K562 (cell line): ENCODE measurements at places on chromosomes 3 and 15. TPM values are rescaled to one million over a fixed set of nuclear protein-coding genes. Genes with fewer than 3 reads are reported as not detected.
A peak's percentile ranks its signal among the peaks of the same experiment; 100 is the strongest.

DNA sequence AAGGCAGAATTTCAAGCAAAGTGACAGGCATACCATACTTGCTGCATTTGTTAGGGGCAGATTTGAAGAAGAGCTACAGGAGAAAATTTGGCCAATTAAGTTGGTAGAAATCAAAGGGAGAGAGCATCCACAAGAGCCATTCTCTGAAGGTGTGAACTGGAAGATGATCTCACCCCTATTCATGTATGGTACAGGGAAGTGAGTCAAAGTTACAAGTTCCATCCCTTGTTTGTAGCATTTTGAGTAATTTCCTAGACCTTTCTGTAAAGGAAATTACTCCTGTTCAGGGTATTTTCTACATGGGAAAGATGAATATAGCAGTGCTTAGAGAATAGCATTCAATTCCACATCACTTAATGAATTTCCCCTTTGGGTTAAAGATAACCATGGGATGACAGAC, 28.4 kb downstream of the TTC14 start:
- H3K27ac ChIP-seq = no peak overlapping the region
- H3K4me3 ChIP-seq = no peak overlapping the region
- no peaks in the 10 kb centered on the region for H3K4me1 ChIP-seq
- H3K36me3 ChIP-seq = no peaks in the 10 kb centered on the region

Gene CMSS1
- total RNA-seq = 75.7 and 78.7 TPM in 2 replicates

GRCh38 chr3:8757551-8758518, 11.6 kb downstream of the OXTR start:
- no peaks in the 10 kb centered on the region for H3K36me3 ChIP-seq
- DNase-seq = no peak
- H3K4me1 ChIP-seq = no peaks in the 10 kb centered on the region
- no peak overlapping the region for H3K27ac ChIP-seq
- peaks cover 22% of the 10 kb centered on the region; the same call in 2 of the 3 replicates for H3K27me3 ChIP-seq

Gene HESX1
- total RNA-seq = 0.16 and 0.34 TPM in 2 replicates

- H3K4me3 ChIP-seq = peak overlapping the region; percentile 66
- DNase-seq = no peak
- H3K36me3 ChIP-seq = peaks cover 37% of the 10 kb centered on the region
- peak overlapping the region; percentile 96 for H3K27ac ChIP-seq
- peaks cover 14% of the 10 kb centered on the region for H3K4me1 ChIP-seq
Observed at GRCh38 chr3:170868577-170869238, 1.3 kb downstream of the RPL22L1 start.

Gene PGBD4
- total RNA-seq = 2.1 and 2.2 TPM in 2 replicates

DNA sequence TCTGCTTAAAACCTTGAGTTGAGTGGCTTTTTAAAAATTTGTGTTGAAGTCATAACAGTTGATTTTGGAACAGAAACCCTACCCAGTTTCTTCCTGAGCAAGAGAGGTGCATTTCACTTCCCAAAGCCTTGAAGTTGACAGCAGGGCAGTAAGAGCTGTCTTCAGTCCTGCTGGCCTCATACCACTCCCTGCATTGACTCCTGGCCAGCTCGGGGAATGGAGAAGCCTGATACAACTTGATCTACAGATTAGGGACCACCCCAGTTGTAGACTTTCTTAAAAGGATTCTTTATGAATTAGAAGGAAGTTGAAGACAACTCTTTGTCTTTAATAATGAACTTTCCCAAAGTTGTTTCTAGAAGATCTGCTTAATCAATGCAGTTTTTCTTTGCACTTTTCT, 90.6 kb upstream of the FLNB start:
- 0 out of 2 replicates have a peak, but pooled peaks cover 2% of the 10 kb centered on the region for H3K4me1 ChIP-seq
- H3K36me3 ChIP-seq = peaks cover 58% of the 10 kb centered on the region
- DNase-seq = no peak

DNA sequence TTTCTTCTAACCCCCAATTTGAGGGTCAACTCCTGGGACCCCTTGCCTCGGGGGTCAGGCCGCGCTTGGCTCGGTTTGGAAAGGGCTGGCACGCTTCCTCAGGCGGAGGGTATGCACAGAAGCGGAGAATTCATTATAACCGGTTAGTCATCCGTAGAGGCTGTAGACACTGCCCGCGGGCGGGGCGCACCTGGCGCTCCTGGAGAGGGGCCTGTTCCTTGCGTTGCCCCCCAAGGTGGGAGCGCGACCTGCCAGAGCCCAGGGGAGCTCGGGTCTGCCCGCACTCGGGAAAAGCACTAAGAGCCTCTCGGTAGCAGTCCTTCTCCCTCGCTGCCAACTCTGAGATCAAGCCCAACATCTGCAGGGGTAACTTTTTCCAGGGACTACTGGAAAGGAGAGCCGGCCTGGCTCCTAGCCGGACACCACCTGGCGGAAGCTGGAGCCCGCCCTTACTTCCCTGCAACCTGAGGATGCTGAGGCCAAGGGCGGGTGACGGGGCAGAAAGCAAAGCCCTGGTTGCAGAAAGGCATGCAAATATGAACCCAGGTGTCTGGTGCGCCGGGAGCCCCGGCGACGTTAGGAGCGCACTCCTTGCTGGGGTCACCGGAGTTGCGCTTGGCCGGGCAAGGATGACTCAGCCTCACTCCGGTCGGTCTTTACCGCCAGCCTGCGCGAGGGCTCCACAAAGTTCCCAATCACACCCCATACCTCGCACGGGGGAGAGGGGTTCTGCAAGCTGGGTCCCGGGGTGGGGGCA, 1.5 kb upstream of the CACNA2D3 start:
- H3K4me1 ChIP-seq = no peaks in the 10 kb centered on the region; the same call in 1 of the 2 replicates
- H3K4me3 ChIP-seq = no peak overlapping the region
- DNase-seq = no peak
- no peaks in the 10 kb centered on the region for H3K36me3 ChIP-seq

DNA sequence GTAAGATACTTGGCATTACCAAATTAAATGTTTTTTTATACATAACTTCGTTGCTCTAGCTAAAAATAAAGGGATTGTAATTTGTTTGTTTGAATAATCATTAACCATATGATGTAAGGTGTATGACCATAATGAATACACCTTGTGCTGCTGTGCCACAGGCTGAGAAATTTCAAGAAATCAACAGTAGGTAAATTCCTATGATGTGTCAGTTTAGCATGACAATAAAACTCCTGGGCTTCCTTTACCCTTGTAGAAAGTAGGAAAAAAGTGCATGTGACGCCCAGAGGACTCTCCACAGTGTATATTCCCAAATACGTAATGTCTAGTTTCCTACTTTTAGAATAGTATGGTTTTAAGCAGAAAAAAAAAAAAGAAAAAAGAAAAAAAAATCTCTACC, 208.1 kb downstream of the SATB1 start:
- H3K27me3 ChIP-seq = no peaks in the 10 kb centered on the region
- no peak overlapping the region for H3K4me3 ChIP-seq
- H3K27ac ChIP-seq = no peak overlapping the region
- H3K4me1 ChIP-seq = no peaks in the 10 kb centered on the region
- no peak for DNase-seq

Gene PRKCI
- total RNA-seq = 23.6 and 33.2 TPM in 2 replicates

DNA sequence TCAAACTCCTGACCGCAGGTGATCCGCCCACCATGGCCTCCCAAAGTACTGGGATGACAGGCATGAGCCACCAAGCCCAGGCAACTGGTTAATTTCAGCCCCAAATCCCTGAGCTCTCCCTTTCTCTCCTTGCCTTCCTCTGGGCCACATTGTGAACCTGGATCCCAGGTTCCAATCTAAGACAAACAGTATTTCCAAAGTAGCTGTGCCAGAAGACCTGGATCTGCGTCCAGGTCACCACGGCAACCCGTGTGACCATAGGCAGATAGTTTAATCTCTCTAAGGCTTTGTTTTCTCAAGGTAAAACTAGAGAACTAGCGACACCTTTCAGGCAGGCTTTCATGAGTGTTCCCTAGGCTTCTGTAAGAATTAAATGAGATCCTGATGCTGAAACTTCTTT, 5.9 kb upstream of the RBPMS2 start:
- peaks cover 4% of the 10 kb centered on the region for H3K4me1 ChIP-seq
- DNase-seq = no peak
- H3K27me3 ChIP-seq = peaks cover 27% of the 10 kb centered on the region
- no peak overlapping the region for H3K4me3 ChIP-seq
- H3K27ac ChIP-seq = no peak overlapping the region
- no peaks in the 10 kb centered on the region for H3K36me3 ChIP-seq

DNA sequence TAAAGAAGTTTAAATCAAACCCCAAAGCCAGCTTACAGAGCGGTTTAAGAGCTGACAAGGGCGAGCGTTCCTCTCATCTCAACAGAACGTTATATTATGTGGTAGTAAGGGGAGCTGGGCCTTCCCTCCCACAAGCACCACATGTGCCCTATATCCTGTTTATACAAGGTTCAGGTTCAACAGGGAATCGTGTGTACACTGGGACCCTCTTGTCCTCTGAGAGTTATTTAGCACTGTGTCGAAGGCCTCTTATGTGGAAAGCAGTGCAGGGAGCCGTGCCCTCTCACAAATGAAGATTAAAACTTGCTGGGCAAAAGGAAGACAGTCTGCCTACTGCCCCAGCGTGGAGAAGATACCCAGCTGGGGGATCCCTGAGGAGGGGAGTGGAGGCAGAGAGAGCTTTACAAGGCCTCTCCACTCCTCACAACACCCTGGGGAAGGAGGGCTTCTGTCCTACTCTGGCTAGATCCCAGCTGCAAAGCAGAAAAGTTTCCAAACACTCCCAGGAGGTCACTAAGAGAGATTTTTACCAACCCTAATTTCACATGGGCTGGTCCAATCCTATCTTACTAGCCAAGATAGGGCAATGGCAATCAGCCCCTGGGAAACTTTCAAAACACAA, 2.9 kb downstream of the TLE3 start:
- H3K4me3 ChIP-seq = peak overlapping the region; percentile 75
- H3K27me3 ChIP-seq = no peaks in the 10 kb centered on the region
- peaks cover 64% of the 10 kb centered on the region for H3K4me1 ChIP-seq
- H3K27ac ChIP-seq = peak overlapping the region; percentile 44; the same call in 1 of the 3 replicates
- no peak for DNase-seq

Gene RRP9
- total RNA-seq = 64.1 and 67.0 TPM in 2 replicates

DNA sequence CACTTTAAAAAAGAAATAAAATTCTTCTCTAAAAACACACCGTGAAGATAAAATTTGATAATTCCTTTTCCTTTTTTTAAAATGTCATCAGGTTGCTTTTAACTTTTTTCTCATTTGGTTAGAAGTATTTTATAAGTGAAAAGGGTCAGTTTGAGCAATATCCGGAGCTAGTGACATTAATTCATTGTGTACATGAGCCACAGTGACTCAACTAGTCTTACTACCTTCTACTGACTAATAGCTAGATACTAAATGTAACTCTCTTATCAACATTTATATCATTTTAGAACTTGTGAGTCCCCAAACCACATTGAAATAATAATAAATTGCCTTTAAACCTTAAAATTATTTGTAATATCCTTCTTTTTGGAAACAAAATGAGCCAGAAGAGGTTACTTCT, 101.2 kb upstream of the ZBTB20 start:
- no peaks in the 10 kb centered on the region for H3K36me3 ChIP-seq
- no peaks in the 10 kb centered on the region for H3K27me3 ChIP-seq
- H3K4me1 ChIP-seq = no peaks in the 10 kb centered on the region
- no peak overlapping the region for H3K27ac ChIP-seq

DNA sequence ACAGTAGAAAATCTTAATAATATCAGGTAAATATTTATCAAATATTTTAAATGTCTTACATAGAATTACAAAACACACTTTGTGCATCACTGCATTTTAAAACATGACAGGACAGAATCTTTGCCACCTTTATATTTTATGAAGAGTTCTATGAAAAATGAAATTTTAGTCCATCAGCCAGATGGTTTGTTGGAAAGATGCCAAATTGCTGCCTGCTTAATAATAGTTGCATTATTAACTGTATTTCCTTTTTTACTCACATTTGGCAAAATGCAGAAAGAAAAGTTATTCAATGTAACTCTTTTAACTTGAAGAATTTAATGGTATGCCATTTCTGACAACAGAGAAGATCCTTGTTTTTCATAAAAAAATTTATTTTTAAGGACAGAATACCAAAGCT, 1271.6 kb downstream of the NSUN3 start:
- no peak overlapping the region for H3K4me3 ChIP-seq
- no peaks in the 10 kb centered on the region for H3K36me3 ChIP-seq
- H3K4me1 ChIP-seq = no peaks in the 10 kb centered on the region
- H3K27me3 ChIP-seq = no peaks in the 10 kb centered on the region
- no peak for DNase-seq
- H3K27ac ChIP-seq = no peak overlapping the region

Gene RTP1
- total RNA-seq = not detected in 2 replicates

Gene CCDC191
- 0.09 and 0.11 TPM in 2 replicates for total RNA-seq

- H3K27me3 ChIP-seq = no peaks in the 10 kb centered on the region
- H3K4me3 ChIP-seq = no peak overlapping the region
- no peak for DNase-seq
- no peak overlapping the region for H3K27ac ChIP-seq
- peaks cover 17% of the 10 kb centered on the region; the same call in 1 of the 3 replicates for H3K36me3 ChIP-seq
Observed at GRCh38 chr15:101239724-101240136, 12.1 kb downstream of the CHSY1 start.

Gene CLDN16
- total RNA-seq = not detected in 2 replicates

Gene SERPINI2
- total RNA-seq = 0.13 TPM in 1 of 2 replicates, not detected in the other

GRCh38 chr3:114675104-114675503, 381.3 kb downstream of the TIGIT start:
- H3K36me3 ChIP-seq = no peaks in the 10 kb centered on the region
- H3K4me1 ChIP-seq = no peaks in the 10 kb centered on the region
- no peak overlapping the region for H3K27ac ChIP-seq
- H3K27me3 ChIP-seq = no peaks in the 10 kb centered on the region
- H3K4me3 ChIP-seq = no peak overlapping the region
- no peak for DNase-seq

DNA sequence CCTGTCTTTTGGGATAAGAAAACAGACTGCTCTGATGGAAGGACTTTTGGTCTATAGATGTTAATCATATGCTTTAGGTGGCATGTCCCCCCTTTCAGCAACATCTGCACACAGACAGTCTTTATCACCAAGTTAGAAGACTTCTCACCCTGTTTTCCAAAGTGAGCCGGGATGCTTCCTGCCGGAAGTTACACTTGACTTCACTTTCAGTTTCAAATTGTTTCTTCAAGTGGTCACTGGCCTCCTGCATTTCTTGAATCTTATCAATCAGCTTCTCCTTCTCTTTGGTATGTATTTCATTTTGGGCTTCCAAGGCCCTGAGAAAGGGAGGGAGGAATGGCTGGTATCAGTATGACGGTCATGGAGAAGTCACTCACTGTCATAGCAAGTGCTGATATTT, 27.2 kb upstream of the GNB5 start:
- peaks cover 19% of the 10 kb centered on the region for H3K27me3 ChIP-seq
- no peak overlapping the region for H3K27ac ChIP-seq
- H3K36me3 ChIP-seq = no peaks in the 10 kb centered on the region
- no peak overlapping the region for H3K4me3 ChIP-seq

DNA sequence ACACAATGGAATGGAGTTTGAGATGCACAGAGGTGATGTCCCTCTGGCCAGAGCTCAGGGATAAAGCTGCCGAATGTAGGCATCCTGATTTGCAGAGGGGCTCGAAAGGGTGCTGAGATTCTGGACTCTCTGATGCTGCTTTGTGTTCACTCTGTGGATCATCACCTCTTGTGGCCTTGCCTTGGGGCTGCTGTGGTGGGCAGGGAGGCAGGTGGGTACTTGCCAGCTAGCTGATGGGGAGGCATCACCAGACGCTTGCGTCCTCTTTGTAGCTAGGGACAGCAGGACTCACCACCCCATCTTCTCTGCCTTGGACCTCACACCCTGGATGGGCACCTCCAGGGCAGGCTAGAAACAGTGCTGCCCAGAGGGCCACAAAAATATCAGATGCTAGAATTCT, 14.6 kb upstream of the RASGRF1 start:
- no peaks in the 10 kb centered on the region for H3K36me3 ChIP-seq
- peaks cover 28% of the 10 kb centered on the region for H3K27me3 ChIP-seq

GRCh38 chr3:140178482-140178881, 243.5 kb downstream of the CLSTN2 start:
- H3K27ac ChIP-seq = no peak overlapping the region
- no peaks in the 10 kb centered on the region for H3K4me1 ChIP-seq
- no peak overlapping the region for H3K4me3 ChIP-seq
- no peaks in the 10 kb centered on the region for H3K27me3 ChIP-seq
- no peaks in the 10 kb centered on the region for H3K36me3 ChIP-seq

Gene GALNT15
- total RNA-seq = not detected in 2 replicates

Gene PLOD2
- total RNA-seq = 0.69 and 0.72 TPM in 2 replicates
